A549 treated with DMSO at 1 μM for 4 hours (cell line): ENCODE measurements at places on chromosomes 2 and 18. TPM values are rescaled to one million over a fixed set of nuclear protein-coding genes. Genes with fewer than 3 reads are reported as not detected.

The LRATD1 gene
- total RNA-seq, result 0.03 to 0.07 TPM in 2 of 5 replicates, not detected in the others

The SKA1 gene
- total RNA-seq, result 12.2 to 15.2 TPM (median 15.0 TPM) in 5 replicates

The GYPC gene
- not detected in 5 replicates for total RNA-seq

The FBLN7 gene
- 0.42 to 0.86 TPM (median 0.55 TPM) in 5 replicates for total RNA-seq

The CFAP65 gene
- total RNA-seq, result 0.09 to 0.19 TPM (median 0.15 TPM) in 5 replicates

The PSME4 gene
- total RNA-seq, result 41.5 to 45.4 TPM (median 44.4 TPM) in 5 replicates

The SLC35F5 gene
- 27.5 to 58.1 TPM (median 47.7 TPM) in 5 replicates for total RNA-seq

The LDLRAD4 gene
- 0.45 to 2.0 TPM (median 1.7 TPM) in 5 replicates for total RNA-seq

The APCDD1 gene
- total RNA-seq, result not detected in 5 replicates

The GKN1 gene
- 0.57 to 0.74 TPM (median 0.71 TPM) in 5 replicates for total RNA-seq

The COLEC12 gene
- total RNA-seq, result 0.03 to 0.06 TPM (median 0.05 TPM) in 4 of 5 replicates, not detected in the other

The IL37 gene
- not detected in 5 replicates for total RNA-seq

The POTEF gene
- total RNA-seq, result 0.03 to 0.07 TPM in 2 of 5 replicates, not detected in the others

The AAK1 gene
- 16.0 to 22.9 TPM (median 21.4 TPM) in 5 replicates for total RNA-seq

The SIGLEC15 gene
- total RNA-seq, result 0.05 to 0.44 TPM (median 0.08 TPM) in 4 of 5 replicates, not detected in the other

The SRD5A2 gene
- total RNA-seq, result 0.02 to 0.04 TPM (median 0.03 TPM) in 4 of 5 replicates, not detected in the other

The KHK gene
- 7.3 to 10.5 TPM (median 8.9 TPM) in 5 replicates for total RNA-seq

The CABLES1 gene
- total RNA-seq, result 11.3 to 14.6 TPM (median 12.6 TPM) in 5 replicates

The LYPD6 gene
- 0.06 to 0.12 TPM (median 0.07 TPM) in 5 replicates for total RNA-seq

The PLEK gene
- not detected in 5 replicates for total RNA-seq

The BCL2 gene
- 0.48 to 0.84 TPM (median 0.71 TPM) in 5 replicates for total RNA-seq

The GKN2 gene
- 2.3 to 4.3 TPM (median 3.7 TPM) in 5 replicates for total RNA-seq

The SCN9A gene
- 3.8 to 6.3 TPM (median 5.0 TPM) in 5 replicates for total RNA-seq

The ALK gene
- total RNA-seq, result 0.04 TPM in 1 of 5 replicates, not detected in the others

The SP5 gene
- 0.05 TPM in 1 of 5 replicates, not detected in the others for total RNA-seq

The SERPINB11 gene
- 0.07 to 0.08 TPM in 2 of 5 replicates, not detected in the others for total RNA-seq

The OR6B2 gene
- not detected in 5 replicates for total RNA-seq

The GCFC2 gene
- total RNA-seq, result 12.8 to 20.6 TPM (median 16.7 TPM) in 5 replicates

The CYP27C1 gene
- total RNA-seq, result 4.0 to 5.7 TPM (median 5.3 TPM) in 5 replicates

The MYL12B gene
- total RNA-seq, result 381 to 420 TPM (median 390 TPM) in 5 replicates

The SLC39A10 gene
- total RNA-seq, result 17.1 to 30.6 TPM (median 26.2 TPM) in 5 replicates
